Naive B cell (primary cell): ENCODE measurements at places on chromosomes 6 and 20.
A peak's percentile ranks its signal among the peaks of the same experiment; 100 is the strongest.

- no peaks in the 10 kb centered on the region for H3K36me3 ChIP-seq
- no peak for DNase-seq
- peaks cover 4% of the 10 kb centered on the region for H3K4me1 ChIP-seq
- no peak overlapping the region for H3K4me3 ChIP-seq
- no peak overlapping the region for H3K27ac ChIP-seq
Measured at GRCh38 chr20:45918182-45918737, 6.3 kb upstream of the PLTP start.

- H3K27ac ChIP-seq, result no peak overlapping the region
- no peaks in the 10 kb centered on the region for H3K27me3 ChIP-seq
- DNase-seq, result no peak
- no peak overlapping the region for H3K4me3 ChIP-seq
- no peaks in the 10 kb centered on the region for H3K36me3 ChIP-seq
- no peaks in the 10 kb centered on the region for H3K4me1 ChIP-seq
Measured at GRCh38 chr6:169086020-169086419, 167.6 kb downstream of the THBS2 start.

GRCh38 chr6:122042380-122042779, 357.1 kb upstream of the HSF2 start:
- H3K27ac ChIP-seq, result no peak overlapping the region
- H3K4me1 ChIP-seq, result no peaks in the 10 kb centered on the region
- no peaks in the 10 kb centered on the region for H3K27me3 ChIP-seq
- no peak overlapping the region for H3K4me3 ChIP-seq
- no peaks in the 10 kb centered on the region for H3K36me3 ChIP-seq
- no peak for DNase-seq

DNA sequence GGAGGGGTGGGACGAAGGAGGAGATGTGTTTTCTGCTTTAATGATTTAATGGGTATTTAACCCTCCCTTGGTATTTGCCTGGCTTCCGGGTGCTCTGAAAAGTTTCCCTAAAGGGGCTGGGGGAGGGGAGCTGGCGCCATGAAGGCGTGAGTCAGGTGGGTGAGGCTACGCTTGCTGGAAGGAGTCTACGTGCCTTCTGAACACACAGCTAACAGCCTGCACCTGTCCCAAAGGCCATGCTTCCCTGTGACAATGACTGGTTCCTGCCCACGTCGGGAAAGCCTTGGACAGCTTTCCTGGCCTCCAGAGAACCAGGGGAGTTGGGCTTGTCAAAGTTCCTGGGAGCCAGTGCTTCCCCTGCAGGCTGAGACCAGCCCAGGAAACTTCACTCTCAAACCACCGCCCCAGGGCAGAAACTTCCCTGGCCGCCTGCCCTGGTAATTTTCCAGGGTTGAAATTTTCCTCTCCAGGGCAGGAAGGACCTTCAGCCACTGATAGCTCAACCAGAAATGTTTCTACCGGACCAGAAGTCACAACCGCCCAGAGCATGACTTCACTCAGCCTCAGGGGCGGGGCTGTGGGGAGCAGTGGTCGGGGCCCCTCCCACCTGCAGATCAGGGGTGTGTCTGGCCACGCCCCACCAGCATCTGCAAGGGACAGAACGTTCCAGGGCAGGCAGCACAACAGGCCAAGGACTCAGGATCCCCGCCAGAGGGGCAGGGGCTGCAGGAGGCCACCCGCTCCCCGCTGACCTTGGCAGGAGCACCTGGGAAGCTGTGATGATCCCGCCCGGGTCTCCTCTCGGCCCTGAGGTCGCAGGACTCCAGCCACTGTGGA, 18.6 kb upstream of the SLCO4A1 start:
- peak overlapping the region; percentile 70 for H3K4me3 ChIP-seq
- H3K27me3 ChIP-seq, result no peaks in the 10 kb centered on the region
- H3K4me1 ChIP-seq, result peaks cover 27% of the 10 kb centered on the region
- no peaks in the 10 kb centered on the region for H3K36me3 ChIP-seq

- H3K4me3 ChIP-seq, result no peak overlapping the region
- H3K27ac ChIP-seq, result no peak overlapping the region
Measured at GRCh38 chr6:34084591-34085290, 61.1 kb downstream of the GRM4 start.

DNA sequence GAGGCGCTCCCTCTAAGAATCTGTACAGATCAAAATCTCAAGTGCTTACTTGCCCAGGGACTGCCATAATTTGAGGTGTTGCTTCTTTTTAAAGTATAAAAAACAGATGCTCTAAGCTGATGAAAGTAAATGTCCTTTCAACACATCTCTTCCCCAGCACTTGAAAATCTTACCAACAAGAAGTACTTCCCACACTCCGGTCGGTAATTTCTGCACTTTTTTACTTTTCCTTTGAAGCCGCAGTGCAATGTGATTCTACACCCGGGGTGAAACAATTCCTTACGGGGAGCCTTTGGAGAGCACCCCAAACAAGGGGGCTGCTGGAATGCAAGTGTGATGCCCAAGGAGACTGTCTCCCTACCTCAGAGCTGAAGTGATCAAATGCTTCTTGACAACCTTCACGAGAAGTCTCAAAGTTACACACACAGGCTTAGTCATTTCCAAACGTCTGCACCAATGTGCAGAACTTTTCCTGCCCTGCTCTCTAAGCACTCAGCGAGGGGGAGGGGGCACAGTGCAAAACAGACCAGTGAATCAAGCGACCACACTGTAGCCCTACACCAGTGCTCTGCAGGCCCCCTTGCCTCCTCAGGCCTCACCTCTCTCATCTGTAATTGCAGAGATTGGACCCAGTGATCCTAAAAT, 56.7 kb downstream of the ATXN1 start:
- no peak for DNase-seq
- H3K27me3 ChIP-seq, result peaks cover 20% of the 10 kb centered on the region
- no peak overlapping the region for H3K4me3 ChIP-seq
- H3K27ac ChIP-seq, result no peak overlapping the region
- peaks cover 7% of the 10 kb centered on the region for H3K36me3 ChIP-seq

DNA sequence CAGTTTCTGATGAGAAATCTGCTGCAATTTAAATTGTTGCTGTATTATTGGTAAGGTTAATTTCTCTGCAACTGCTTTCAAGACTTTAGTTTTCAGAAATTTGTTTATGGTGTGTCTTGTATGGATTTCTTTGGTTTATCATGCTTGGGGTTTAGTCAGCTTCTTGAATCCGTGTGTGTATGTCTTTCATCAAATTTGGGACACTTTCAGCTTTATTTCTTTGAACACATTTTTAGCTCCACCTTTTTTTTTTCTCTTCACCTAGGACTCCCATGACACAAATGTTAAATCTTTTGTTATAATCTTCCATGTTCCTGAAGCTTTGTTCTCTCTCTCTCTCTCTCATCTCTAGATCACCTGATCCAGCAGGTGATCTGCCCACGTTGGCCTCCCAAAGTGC, 13.4 kb upstream of the TP53TG5 start:
- H3K4me3 ChIP-seq, result no peak overlapping the region
- no peak for DNase-seq
- peaks cover 11% of the 10 kb centered on the region for H3K4me1 ChIP-seq
- no peak overlapping the region for H3K27ac ChIP-seq
- H3K36me3 ChIP-seq, result peaks cover 18% of the 10 kb centered on the region
- H3K27me3 ChIP-seq, result no peaks in the 10 kb centered on the region

GRCh38 chr6:149108038-149108748, 209.3 kb upstream of the TAB2 start:
- H3K4me3 ChIP-seq, result no peak overlapping the region
- peaks cover 29% of the 10 kb centered on the region for H3K4me1 ChIP-seq
- no peaks in the 10 kb centered on the region for H3K36me3 ChIP-seq
- H3K27me3 ChIP-seq, result no peaks in the 10 kb centered on the region

DNA sequence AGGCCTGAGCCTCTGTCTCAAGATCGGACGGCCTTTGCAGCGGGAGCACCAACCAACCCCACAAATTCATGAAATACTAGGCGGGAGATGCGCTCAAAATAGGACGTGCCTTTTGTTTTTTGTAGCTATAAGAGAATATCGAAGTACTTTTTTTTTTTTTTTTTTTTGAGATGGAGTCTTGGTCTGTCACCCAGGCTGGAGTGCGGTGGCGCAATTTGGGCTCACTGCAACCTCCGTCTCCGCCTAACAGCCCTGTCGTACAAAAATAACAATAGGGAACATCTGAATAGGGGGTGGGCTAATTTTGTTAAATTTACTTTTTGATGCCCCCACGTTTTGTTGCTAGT, 5.9 kb upstream of the TUBB2A start:
- DNase-seq, result no peak
- no peaks in the 10 kb centered on the region for H3K36me3 ChIP-seq
- peaks cover 17% of the 10 kb centered on the region for H3K27me3 ChIP-seq
- H3K4me1 ChIP-seq, result peaks cover 30% of the 10 kb centered on the region

GRCh38 chr6:19289457-19289856, 547.7 kb upstream of the ID4 start:
- H3K4me3 ChIP-seq, result no peak overlapping the region
- H3K36me3 ChIP-seq, result no peaks in the 10 kb centered on the region
- no peak for DNase-seq
- no peaks in the 10 kb centered on the region for H3K4me1 ChIP-seq

DNA sequence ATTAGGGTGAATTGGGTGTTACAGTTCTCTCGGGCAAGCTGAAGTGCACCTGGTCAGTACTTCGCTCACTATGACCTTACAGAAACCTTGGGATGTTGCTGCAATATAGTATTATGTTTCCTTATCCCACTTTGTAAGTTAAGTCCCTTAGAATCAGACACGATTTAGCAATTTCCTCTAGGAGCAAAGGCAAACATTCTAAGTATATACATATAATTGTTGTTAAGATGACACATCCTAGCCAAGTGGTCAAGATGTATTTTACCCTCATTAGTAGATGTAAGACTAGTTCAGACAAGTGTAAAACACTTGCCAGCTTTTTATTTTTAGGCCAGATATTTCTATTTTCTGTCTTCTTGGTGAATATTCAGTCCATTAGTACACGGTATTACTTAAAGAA, 31.1 kb upstream of the RGS17 start:
- no peak for DNase-seq
- H3K4me3 ChIP-seq, result no peak overlapping the region
- no peaks in the 10 kb centered on the region for H3K36me3 ChIP-seq
- no peak overlapping the region for H3K27ac ChIP-seq
- no peaks in the 10 kb centered on the region for H3K4me1 ChIP-seq

DNA sequence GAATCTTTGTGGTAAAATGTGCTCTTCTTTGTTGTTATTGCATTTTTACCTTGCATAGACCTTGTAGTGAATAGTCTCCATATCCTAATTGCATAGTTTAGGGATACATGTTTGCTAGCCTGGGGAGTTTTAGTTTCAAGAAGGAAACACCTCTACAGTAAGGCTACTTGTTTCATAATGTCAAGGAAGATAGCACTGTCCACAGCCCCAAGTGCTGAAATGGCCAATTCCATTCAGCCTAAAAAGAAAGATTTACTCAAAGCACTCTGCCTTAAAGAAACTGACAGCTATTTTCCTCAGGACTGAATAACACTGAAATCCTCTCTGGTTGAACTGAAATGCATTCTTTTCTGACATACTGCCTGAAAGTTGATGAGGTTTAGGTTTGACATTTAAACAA, 2.6 kb downstream of the HCRTR2 start:
- no peak overlapping the region for H3K27ac ChIP-seq
- no peak for DNase-seq
- no peak overlapping the region for H3K4me3 ChIP-seq
- no peaks in the 10 kb centered on the region for H3K36me3 ChIP-seq
- H3K4me1 ChIP-seq, result no peaks in the 10 kb centered on the region
- H3K27me3 ChIP-seq, result peaks cover 20% of the 10 kb centered on the region

DNA sequence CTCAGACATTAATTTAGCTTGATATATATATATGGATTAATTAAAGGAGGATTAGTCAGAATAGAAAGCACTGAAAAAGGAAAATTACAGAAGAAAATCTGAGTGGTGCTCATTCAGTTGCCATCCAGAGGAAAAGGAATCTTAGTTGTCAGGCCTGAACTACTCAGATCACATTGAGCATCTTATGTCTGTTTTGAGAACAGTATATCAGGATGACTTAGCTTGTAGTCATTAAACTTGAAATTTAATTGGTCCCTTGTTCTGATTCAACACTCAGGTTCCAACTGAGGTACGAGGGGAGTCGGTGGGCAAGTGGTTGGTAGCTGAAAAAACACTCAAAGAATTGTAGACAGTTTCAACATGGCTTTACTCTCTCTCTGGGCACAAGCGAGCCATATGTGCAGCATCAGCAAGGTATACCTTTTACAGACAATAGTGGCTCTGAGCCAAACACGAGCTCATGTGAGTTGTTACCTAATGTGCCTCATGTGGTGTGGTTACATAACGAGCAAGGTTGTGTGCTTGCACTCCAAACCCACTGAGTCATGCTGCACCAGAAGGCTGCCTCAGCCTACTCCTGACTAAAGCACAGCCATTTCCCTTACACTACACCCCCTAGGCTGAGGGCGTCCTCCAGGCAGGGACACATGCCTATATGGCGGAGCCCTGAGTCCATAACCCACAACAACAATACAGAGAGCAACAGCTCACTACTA, 73.0 kb upstream of the HMGN3 start:
- H3K4me1 ChIP-seq, result no peaks in the 10 kb centered on the region
- no peak for DNase-seq
- no peak overlapping the region for H3K4me3 ChIP-seq
- H3K36me3 ChIP-seq, result no peaks in the 10 kb centered on the region
- H3K27ac ChIP-seq, result no peak overlapping the region

GRCh38 chr20:46107061-46107460, 11.1 kb upstream of the CD40 start:
- no peaks in the 10 kb centered on the region for H3K36me3 ChIP-seq
- peaks cover 38% of the 10 kb centered on the region for H3K4me1 ChIP-seq
- H3K4me3 ChIP-seq, result no peak overlapping the region
- no peak for DNase-seq
- H3K27ac ChIP-seq, result peak overlapping the region; percentile 94

- no peaks in the 10 kb centered on the region for H3K36me3 ChIP-seq
- H3K4me1 ChIP-seq, result peaks cover 15% of the 10 kb centered on the region
- peak overlapping the region; percentile 18 for H3K27ac ChIP-seq
- peak overlapping the region; percentile 26 for H3K4me3 ChIP-seq
- peaks cover 16% of the 10 kb centered on the region for H3K27me3 ChIP-seq
Measured at GRCh38 chr6:39530201-39530759, 194.9 kb downstream of the KIF6 start.

GRCh38 chr6:122861594-122861993, 72.5 kb downstream of the SMPDL3A start:
- no peaks in the 10 kb centered on the region for H3K4me1 ChIP-seq
- H3K27me3 ChIP-seq, result peaks cover 4% of the 10 kb centered on the region

DNA sequence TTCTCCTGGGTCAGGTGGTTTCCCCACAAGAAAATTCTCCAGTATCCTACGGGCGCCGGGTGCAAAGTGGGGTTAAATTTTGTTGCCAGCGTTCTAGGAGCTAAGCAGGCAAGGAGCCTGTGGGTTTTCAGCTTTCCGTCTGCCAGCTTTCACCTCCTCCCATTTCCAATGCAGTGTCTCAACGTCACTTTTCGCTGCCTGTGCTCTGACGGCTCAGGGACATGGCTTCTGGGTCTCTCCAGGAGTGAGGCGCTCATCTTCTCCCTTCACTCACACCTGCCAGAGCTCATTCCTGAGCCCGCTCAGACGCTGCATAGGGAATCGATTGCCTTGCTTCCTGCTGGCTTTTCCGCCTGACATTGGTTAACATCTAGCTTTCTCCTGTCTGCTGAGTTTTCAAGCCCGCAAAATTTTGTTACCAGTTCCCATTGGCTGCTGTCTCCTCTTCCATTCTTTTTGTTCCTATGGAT, 7.3 kb upstream of the NAA20 start:
- no peaks in the 10 kb centered on the region for H3K4me1 ChIP-seq
- H3K27ac ChIP-seq, result no peak overlapping the region
- H3K4me3 ChIP-seq, result no peak overlapping the region
- DNase-seq, result no peak
